ENCODE measurements at places on chromosomes 7 and 10.

DNA sequence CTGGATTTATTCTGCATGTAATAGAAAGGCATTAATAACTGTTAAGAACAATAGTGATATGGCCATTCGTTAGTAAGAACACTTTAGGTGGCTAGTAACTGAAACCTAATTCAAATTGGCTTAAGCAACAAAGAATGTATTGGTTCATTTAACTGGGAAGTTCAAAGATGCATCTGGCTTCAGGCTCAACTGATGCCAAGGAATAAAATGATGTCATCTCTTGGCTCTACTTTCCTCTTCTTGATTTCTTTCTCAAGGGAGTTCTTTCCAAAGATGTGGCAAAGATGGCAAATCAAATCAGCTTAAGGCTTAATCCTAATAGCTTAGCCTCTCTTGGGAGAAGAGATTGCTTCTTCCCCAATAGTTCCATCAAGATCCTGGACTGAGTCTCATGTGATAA is 51.6 kb downstream of the PIK3CG start:
- no peak for DNase-seq

GRCh38 chr10:50972591-50972990 is 87.2 kb upstream of the A1CF start:
- no peak for DNase-seq

DNA sequence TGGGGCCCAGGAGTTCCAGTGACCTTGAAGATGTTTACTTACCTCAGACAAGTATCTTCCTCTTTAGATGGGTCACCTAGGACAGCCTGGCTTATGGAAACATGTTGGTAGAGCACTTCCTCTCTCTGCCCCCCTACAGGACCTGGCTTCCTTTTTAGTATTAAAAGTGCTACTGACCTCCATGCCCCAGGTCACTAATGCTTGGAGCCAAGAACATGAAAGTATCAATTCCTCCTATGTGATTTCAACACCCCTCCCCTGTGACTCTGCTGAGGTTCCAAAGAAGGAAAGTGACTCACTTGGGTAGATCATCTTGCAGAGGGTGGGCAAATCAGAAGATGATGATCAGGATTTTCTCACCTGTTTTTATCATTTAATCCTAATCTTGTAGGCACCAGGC is 125.3 kb upstream of the CCDC6 start:
- DNase-seq: no peak

- DNase-seq: no peak
Observed at GRCh38 chr10:2445370-2445769, 622.0 kb upstream of the PFKP start.

All from CD4-positive, CD25-positive, alpha-beta regulatory T cell (primary cell).